ENCODE measurements at places on chromosomes 5 and 9. TPM values are rescaled to one million over a fixed set of nuclear protein-coding genes. Genes with fewer than 3 reads are reported as not detected.

- DNase-seq: no peak
These were observed 250.3 kb downstream of the TUSC1 start for GRCh38 chr9:25427898-25428297.

GRCh38 chr5:159343295-159344094 is 13.2 kb upstream of the IL12B start:
- DNase-seq: no peak

The PTGS1 gene
- 4.8 TPM for total RNA-seq

The CYFIP2 gene
- total RNA-seq: 0.39 TPM

DNA sequence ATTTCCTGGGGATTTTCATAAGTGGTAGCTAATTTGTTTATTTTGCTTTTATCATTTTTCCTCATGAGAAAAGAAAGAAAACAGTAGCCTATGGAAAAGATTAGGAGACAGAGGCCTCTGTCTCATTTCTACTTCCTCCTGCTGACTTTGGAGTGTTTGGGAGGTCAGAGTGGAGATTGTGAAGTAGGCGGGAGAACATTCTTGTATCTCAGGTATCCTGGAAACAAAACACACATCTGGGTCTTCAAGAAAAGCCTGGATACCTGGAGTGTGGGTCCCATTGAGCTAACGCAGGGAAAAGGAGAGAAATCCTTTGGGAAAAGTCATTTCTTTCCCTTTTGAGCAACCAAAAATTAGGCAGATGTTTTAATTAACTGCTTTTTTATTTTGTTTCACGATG is 161.5 kb upstream of the DMAC1 start:
- DNase-seq: no peak
